ENCODE measurements at places on chromosomes 7 and 10. TPM values are rescaled to one million over a fixed set of nuclear protein-coding genes. Genes with fewer than 3 reads are reported as not detected.

- DNase-seq: no peak
Measured at GRCh38 chr10:123068087-123068853, 59.5 kb downstream of the ACADSB start.

- no peak for DNase-seq
Measured at GRCh38 chr10:27819781-27820531, 74.3 kb upstream of the MKX start.

PITRM1 gene
- 60.7 TPM for total RNA-seq

RAB11FIP2 gene
- 50.4 TPM for total RNA-seq

GRCh38 chr7:140263277-140263676 lies 86.5 kb upstream of the KDM7A start:
- no peak for DNase-seq

GRCh38 chr7:30660331-30661255 lies 21.7 kb downstream of the CRHR2 start:
- peak; percentile 35 for DNase-seq

ARF5 gene
- 132 TPM for total RNA-seq

NANOS1 gene
- total RNA-seq: 1.1 TPM

GRCh38 chr10:83190614-83191013 lies 948.7 kb upstream of the GHITM start:
- no peak for DNase-seq

DNA sequence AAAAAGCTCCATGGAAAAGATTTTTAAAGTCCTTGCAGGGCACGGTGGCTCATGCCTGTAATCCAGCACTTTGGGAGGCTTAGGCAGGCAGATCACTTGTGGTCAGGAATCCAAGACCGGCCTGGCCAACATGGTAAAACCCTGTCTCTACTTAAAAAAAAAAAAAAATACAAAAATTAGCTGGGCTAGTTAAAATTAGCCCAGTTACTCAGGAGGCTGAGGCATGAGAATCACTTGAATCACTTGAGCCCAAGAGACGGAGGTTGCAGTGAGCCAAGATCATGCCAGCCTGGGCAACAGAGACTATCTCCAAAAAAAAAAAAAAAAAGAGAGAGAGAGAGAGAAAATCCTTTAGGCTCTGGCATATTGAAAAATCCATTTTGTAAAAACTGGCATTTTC lies 61.9 kb downstream of the CCDC6 start:
- DNase-seq: no peak

DNA sequence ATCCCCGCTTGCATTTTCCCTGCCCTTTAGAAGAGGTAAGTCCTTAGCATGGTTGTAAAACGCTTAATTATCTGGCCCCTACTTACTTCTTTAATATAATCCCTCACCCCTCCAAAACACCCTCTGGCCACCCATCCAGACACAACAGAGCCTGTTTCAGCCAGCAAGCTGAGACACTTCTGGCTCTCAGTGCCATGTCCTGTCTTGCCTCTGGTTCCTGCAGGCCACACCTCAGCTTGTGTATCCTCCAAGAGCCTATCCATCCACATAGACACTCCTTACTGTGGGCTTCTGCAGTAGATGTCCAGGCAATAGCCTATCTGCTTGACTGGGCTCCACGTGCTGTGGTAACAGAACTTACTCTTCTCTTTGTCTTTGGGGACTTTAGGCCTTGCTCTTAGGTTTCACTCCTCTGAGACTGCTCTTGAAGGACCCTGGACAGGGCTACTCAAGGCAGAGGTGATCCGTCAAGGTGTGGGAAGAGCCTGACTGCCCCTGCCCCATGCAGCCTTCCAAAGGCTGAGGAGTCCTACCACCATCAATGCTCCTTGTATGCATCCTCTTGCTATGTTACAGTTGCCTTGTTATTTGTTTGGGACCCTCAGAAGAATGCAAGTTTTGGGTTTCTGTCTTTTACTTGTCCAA lies 149.9 kb downstream of the CHN2 start:
- DNase-seq: no peak

DNA sequence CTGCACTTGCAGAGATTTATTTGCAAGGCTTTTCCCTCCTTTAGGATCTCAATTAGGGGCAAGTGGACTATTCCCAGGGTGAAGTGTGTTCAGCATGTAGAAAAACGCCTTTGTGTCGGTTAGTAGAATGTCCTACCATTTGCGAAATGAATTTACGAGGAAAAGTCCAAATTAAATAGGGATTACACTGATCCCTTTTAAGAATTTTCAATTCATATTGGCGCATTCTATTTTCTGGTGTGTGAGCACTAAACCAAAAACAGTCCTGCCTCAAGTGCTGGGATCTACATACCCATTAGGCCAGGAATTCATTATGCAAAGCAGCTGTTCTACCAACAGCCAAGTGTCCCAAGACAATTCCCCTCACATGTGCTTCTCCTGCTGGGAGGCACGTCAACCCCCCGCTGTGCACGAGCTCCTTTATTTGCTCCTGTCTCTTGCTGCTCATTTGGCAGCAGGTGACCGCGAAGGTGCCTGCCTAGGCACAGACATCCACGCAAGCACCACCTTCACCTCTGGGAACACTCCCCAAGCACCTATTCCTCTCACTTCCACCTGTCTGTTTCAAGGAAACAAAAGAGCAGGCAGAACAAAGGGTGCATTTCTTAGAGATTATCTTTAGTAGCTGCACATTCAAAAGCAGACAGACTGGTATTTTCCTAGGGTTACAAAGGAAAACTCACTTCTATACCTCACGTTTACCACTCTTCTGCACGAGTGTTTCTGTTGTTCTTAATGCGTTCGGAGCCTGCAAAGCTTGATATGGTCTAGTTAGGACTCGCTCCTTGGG lies 134.6 kb upstream of the FGFR2 start:
- DNase-seq: no peak

- DNase-seq: no peak
Measured at GRCh38 chr7:50920031-50920635, 137.4 kb upstream of the GRB10 start.

- DNase-seq: no peak
Measured at GRCh38 chr10:52469970-52470705, 156.1 kb downstream of the DKK1 start.

- no peak for DNase-seq
Measured at GRCh38 chr7:22662036-22662435, 65.0 kb upstream of the IL6 start.

DNA sequence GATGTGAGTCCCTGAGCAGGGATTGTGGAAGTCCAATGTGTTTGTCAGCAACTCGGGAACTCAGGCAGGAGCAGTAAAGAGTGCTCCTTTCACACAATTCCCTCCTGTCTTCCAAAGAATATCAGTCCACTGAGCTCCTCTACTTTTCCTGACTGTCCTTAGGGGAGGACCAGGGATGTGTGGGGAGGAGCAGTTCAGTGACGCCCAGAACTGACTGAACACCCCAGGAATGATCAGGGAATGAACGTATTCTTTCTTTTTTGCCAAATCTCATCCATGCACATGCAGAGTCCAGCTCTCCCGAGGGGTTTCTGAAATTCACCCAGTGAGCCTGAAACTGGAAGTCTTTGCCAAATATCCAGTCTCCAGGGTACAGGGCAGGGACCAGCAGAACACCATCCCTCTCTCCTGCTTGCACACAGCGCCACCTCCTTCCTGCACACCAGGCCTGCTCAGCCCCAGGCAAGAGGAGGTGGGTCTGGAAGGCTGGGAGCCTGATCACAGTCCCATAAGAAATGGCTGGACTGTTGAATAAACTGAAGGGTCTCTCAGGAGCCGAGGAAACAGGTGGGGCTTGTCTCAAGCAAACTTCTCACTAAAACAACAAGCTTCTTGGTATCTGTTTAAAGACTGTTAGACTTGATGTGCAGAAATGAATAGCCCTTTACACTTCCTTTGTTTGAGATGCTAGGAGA lies 294.7 kb downstream of the C7orf25 start:
- no peak for DNase-seq

MMRN2 gene
- total RNA-seq: 65.9 TPM

TMEM273 gene
- total RNA-seq: 16.8 TPM

- DNase-seq: no peak
Measured at GRCh38 chr10:30587522-30588031, 42.0 kb downstream of the LYZL2 start.

WIPF3 gene
- total RNA-seq: 4.5 TPM

GRCh38 chr7:50539725-50540124 lies 25.5 kb downstream of the DDC start:
- DNase-seq: no peak

- no peak for DNase-seq
Measured at GRCh38 chr10:93220296-93221170, 146.8 kb downstream of the CYP26A1 start.

DNA sequence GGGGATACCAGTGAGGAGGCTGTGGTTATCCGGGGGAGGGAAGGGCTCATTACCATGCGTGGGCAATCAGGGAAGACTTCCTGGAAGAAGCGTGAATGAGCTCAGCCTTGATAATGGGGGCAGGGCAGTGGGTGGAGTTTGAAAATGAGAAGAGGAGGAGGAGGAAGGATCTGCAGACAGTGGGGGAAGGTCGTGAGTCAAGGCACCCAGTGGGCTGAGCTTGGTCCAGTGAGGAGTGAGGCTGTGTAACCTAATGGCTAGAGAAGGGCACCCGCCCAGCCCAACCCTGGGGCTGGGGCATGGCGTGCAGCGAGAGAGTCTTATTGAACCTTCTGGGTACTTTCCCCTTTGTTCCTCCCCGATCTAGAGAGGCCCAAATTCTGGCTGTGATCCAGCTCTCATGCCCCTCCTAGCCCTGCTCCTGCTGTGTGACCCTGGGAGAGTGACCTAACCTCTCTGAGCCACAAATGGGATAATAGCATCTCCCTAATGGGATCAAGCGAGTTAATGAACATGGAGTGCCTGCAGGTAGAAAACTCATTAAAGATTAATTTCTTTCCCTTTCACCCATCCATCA lies 31.5 kb downstream of the CLIP2 start:
- no peak for DNase-seq

CNTNAP2 gene
- 0.13 TPM for total RNA-seq

PIP gene
- total RNA-seq: 0.47 TPM

ITIH5 gene
- total RNA-seq: 13.1 TPM

DNA sequence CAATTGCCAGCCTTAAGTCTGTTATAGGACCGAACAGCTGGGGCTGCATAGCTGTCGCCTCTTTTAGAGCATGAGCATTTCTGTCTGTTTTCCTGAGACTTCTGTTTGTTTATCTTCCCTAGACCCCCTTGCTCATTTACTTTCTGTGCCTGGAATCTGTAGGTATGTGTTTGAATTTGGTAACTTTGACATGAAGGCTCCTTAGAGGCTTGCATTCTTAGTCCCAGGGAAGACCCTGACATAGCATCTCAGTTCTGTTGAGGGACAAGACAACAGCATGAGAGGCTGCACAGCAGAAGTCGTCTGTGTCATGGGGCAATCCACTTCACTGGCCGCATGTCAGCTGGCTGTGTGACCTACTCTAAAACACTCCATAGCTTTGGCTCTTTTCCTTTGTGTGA lies 58.7 kb downstream of the KLHDC10 start:
- no peak for DNase-seq

GRCh38 chr7:43535810-43536585 lies 46.9 kb upstream of the STK17A start:
- no peak for DNase-seq

- no peak for DNase-seq
Measured at GRCh38 chr7:127635659-127636285, 16.2 kb upstream of the SND1 start.

- peak; percentile 57 for DNase-seq
Measured at GRCh38 chr10:132308587-132309470, 1.1 kb upstream of the STK32C start.

DNA sequence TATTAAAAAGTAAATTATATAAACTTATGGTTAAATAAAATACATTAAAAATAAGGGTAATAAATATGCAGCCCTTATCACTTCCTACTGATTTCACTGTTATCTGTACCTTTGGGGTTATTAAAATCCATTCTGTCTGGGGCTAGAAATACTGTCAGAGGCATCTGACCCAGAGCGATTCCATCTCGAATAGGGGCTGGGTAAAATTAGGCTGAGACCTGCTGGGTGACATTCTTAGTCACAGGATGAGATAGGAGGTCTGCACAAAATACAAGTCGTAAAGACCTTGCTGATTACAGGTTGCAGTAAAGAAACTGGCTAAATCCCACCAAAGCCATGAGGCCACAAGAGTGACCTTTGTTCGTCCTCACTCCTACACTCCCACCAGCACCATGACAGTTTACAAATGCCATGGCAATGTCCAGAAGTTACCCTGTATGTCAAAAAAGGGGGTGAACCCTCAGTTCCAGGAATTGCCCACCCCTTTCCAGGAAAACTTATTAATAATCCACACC lies 77.6 kb downstream of the COBL start:
- DNase-seq: no peak

CALN1 gene
- total RNA-seq: not detected

FAM171A1 gene
- 53.0 TPM for total RNA-seq

DNA sequence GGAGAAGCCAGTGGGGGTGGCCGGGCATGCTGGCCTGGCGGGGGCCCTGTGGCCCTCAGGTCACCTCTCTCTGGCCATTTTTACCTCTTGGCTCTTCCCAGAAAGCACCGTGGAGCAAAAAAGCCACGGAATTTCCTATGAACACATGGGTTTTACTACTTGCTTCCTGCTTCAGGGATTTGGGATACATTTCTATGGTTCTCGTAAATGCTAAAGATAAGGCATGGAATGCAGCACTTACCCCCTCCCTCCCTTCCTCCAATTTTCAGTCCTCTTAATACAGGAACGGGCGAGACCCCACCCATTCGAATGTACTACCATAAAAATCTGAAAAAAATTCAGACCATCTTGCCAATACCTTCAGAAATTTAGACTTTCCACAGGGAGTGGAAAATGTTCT lies 279.7 kb downstream of the ARHGAP12 start:
- peak; percentile 74 for DNase-seq

GRCh38 chr10:104293781-104294321 lies 24.9 kb downstream of the GSTO2 start:
- no peak for DNase-seq

Measured in kidney (tissue), 22 donors.